NCI-H69 (cell line): ENCODE measurements at places on chromosomes 2 and 18.
A peak's percentile ranks its signal among the peaks of the same experiment; 100 is the strongest.

DNA sequence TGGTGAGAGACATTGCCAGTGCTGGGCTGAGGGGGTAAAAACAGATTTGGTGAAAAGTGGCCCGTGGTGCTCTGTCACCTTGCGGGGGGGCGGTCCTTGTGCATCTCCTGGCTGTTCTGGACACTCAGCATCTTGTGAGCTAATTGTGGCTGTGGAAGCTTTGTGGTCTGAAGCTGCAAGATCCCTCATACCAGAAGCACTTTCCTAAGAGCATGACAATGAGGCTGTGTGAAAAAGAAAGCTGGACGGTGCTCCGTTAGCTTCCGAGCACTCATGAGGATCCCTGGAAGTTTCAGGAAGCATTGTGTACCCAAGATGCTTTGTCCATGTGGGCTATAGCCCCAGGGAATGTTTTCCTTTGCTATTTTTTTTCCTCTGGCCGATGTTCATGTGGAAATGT lies 74.5 kb downstream of the CABLES1 start:
- no peak for DNase-seq

DNA sequence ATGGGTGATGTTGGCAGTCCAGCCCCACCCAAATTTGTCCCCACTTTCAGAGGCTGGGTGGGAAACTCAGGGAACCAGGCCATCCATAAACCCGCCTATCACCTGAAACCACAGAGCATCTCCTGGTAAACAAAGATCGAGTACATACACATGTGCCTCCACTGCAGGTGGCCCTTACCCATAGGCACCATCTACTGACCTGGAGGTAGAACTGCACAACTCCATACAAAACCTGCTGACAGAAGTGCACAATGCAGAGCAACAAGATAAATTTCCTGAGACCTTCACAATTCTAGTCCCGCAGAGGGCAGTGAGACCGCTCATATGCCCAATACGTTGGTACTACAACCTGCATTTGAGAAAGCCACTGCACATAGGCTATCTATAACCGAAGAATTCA lies 856.3 kb downstream of the SUCLG1 start:
- no peak for DNase-seq

DNA sequence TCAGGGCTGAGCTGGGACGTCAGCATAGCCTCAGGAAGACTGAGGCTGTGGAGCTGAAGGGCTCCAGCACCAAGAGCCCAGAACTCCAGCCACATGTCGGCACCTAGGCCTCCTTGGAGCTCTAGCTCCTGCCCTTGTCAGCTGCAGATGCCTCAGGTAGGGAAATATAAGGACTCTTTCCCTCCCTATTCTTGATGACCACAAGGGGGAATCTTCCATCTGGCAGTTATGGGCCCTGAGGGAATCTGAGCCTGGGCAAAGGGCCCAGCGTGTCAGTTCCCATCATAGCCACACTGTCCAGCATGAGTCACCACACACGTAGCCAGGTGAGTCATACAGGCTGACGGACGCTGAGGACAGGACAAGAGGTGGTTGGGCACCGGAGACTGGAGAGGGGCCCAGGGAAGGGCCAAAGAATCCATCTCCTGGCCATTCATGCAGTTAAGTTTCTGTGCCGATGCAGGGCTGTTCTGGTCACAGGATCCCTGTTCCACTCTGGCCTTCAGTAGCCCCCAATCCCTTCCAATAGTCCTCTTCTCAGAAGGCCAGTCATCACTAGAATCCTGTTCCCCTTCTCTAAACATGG lies 1.8 kb downstream of the MPV17 start:
- DNase-seq: peak; percentile 59

GRCh38 chr2:26555246-26556133 lies 77.6 kb upstream of the OTOF start:
- peak; percentile 38 for DNase-seq

DNA sequence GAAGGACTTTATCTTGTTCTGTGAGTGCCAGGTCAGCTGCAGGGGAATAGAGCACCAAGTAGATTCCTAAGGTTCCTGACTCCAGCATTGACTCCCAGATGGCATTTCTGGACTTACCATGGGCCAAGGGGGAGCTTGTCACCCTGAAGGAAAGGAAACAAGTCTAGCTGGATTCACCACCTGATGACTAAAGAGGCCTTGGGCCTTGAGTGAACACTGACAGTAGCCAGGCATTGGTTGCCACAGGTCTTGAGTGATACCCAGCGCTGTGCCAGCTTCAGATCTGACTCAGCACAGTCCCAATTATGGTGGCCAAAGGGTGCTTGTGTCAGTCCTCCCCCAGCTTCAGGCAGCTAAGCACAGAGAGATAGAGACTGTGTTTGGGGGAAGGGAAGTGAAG lies 40.1 kb upstream of the CAPN13 start:
- DNase-seq: no peak

- DNase-seq: no peak
These were observed 174.5 kb downstream of the GLI2 start for GRCh38 chr2:120910164-120910563.

DNA sequence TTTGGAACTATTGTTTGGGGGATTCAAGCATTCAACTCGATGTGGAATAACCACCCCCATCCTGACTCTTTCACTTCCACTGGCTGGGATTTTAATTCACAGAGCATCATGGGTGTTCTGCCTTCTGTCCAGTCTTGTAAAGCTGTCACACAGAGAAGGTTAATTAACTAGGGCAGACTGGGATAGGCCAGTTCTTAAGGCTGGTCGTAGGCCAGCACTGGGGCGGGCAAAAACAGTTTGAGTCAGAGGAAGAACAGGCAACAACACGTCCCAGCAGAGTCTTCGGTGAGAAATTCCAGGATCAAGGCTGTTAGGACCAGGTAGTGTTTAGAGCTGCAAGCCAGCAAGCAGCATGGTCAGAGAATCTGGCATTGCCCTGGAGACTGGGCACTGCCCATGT lies 4.0 kb upstream of the RNF152 start:
- DNase-seq: no peak

GRCh38 chr18:69250305-69251151 lies 150.2 kb upstream of the DOK6 start:
- no peak for DNase-seq

- no peak for DNase-seq
These were observed 1111.1 kb upstream of the KLHL29 start for GRCh38 chr2:22273853-22274252.

DNA sequence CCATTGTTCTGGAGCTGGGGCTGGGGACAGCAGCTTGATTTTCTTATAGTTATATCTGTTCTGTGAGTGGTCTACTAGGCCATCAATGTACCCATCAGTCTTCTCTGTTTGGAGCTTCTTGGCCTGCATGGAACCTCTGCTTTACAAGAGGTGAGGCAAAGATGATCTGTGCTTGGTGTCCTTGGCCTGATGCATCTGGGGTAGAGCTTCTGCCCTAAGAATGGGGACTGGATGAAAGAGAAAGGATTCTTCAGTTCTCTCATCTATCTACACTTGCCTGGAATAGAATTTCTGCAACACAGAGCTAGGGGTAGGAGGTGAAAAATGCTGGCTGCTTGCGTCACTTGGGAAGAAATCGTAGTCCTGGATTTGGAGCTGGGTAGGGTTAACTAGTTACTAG lies 46.2 kb downstream of the ACSL3 start:
- no peak for DNase-seq

DNA sequence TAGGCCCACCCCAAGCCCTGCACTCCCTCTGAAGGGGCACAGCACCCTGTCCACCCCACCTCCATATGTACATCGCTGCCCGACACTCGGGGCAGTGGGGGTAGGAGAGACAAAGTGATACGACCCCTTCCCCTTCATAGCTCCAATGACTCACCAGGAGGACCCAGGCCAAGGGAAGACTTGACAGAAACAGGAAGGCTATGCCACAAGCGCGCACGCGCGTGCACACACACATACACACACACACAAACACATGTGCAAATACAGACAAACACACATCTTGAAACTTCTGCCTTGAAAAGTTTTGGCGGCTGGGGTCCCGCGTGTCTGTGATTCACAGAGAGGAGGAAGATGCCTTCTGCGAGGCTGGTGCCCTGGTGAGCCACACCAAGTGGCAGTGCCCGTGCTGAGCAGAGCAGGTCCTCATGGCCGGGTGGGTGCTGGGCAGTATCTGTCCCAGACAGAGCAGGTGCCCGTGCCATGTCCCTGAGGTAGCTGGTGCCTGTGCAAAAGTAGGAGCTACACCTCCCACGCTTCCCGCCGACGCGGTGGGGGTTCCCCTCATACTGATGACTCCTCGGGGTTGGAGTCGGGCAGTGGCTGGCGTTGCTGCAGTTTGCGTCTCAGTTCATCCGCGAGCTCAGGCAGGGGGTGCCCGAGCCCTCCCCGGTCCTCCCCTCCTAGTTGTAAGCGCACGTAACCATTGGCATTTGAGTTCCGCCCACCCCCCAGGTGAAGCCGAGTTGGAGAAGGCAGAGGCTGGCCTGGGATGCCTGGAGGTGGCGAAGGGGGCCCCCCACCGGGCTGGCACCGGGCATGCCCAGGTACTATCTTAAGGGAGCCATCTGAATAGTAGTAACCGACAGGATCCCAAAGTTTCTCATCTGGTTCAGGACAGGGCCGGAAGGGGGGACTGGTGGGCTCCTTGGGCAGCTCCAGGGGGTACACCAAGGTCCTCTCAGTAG lies 2.5 kb upstream of the ANKRD39 start:
- DNase-seq: no peak

- DNase-seq: no peak
These were observed 1094.8 kb downstream of the SUCLG1 start for GRCh38 chr2:83364264-83364663.

DNA sequence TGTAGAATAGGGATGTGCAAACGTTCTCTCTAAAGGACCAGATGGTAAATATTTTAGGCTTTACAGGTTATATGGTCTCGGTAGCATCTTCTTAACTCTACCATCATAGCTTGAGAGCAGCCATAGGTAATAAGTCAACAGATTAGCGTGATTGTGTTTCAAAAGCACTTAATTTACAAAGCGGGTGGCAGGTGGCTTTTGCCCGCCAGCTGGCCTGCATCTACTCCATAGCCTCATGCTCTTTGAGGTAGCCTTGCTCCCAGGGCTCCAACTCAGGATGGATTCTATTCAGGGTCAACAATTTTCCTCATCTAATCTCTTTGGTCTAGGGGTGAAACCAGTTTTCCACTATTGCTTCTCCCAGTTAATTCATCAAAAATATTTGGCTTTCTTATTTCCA lies 5.0 kb upstream of the ATP9B start:
- peak; percentile 83 for DNase-seq

- DNase-seq: no peak
These were observed 85.7 kb upstream of the UGP2 start for GRCh38 chr2:63755965-63756364.

DNA sequence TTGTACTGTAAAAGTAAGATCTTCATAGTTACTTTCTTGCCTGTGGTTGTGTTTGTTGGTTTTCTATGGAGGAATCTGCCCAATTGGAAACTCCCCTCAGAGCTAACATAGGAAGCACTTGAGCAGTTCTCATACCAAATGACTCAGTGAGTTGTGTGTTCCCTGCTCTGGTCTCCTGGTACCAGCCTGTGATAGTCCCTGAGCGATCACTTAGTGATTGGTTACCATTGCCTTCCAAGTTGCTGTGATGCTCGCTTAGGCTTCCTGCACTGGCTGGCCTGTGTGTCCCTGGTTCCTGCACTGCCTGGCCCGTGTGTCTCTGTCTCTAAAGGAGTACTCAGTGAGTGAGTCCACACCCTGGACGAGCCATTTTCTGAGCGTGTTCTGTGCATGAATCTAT lies 133.0 kb downstream of the MAP4K4 start:
- no peak for DNase-seq

DNA sequence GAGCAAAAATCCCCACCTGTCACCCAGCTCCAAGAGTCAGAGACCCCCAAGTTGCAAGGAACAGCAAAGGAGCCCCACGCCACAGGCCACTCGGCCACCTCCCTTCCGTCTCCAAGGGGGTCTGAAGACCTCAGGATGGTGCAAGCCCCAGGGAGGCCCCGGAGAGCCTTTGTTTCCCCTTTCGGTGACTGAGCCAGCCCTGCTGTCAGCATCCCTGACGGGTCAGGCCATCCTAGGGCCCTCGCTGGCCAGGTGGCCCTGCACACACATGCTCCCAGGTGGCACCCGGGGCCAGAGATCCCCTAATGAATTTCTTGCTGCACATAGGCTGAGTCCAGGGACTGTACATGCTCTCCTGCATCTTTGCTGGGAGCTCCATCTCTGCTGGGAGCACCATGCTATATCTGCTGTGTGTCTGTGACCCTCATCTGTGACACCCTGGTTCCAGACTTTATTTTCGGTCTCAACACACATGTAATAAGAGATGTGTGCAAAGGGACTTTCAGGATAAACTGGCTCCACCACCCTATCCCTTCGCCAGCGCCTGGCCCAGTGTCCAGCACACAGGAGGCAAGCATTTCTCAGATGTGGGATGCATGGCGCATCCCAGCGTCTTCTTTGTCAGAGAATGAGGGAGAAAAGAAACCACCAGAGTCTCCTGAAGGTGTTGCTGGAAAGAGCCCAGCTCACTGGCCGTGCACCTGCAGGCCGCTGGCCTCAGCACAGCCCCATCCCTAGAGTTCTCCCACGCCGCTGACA lies 27.4 kb downstream of the ADI1 start:
- no peak for DNase-seq

DNA sequence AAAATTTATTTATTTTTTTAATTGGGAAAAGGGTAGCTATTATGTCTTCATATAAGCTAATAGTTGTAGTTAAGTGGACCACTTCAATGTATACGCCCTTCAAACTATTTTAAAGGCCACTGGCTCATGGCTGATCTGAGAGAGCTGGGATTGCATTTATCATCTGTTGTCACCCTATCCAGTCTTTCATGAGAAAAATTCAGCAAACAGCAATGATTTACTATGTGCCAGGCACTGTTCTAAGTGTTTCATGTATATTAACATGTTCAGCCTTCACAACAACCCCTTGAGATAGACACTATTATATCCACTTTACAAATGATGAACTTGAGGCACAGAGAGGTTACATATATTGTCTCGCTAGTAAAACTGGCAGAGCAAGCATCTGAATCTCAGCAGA lies 66.1 kb upstream of the ZNF397 start:
- no peak for DNase-seq

DNA sequence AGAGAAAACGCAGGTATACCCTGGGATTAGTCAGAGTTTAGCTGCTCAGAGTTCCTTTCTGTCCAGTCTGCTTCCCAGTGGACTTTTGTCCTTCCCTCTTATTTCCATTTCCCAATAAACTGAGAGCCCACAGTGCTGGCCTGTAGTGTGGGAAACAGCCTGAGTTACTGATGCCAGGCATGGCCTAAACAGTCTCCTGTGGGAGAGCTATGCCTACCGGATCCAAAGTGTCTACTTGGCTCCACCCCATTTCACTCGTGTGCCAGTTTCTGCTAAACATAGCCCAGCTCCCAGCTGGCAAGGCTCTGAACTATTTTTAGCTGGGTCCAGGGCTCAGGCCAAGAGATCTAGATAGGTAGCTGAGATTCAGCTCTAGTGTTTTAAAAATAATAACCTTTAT lies 15.6 kb upstream of the PPP1CB start:
- peak; percentile 57 for DNase-seq

DNA sequence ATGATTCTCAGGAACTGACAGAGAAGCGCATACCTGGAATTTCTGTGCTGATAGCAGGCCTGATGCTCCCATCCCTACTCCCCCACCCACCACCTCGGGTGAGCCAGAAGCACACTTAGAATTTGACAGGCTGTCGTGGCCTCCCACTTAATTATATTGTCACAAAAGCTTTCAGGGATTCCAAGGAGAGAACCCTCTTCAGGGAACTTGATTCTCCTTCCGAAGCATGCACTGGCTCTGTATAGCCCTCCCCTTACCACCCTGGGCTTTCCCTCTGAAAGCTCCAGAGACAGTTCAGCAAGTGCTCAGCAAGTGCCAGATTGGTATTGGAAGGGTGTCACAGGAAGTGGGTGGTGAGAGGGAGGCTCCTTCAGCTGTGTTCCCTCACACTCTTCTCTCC lies 252.5 kb upstream of the SIX2 start:
- DNase-seq: peak; percentile 8
